T-cell (primary cell): ENCODE measurements at places on chromosomes 1 and 21. TPM values are rescaled to one million over a fixed set of nuclear protein-coding genes. Genes with fewer than 3 reads are reported as not detected.
A peak's percentile ranks its signal among the peaks of the same experiment; 100 is the strongest.

GRCh38 chr1:215405211-215405610 is 161.9 kb upstream of the KCTD3 start:
- H3K27ac ChIP-seq = no peak overlapping the region
- no peak for DNase-seq
- H3K4me3 ChIP-seq = no peak overlapping the region
- no peaks in the 10 kb centered on the region for H3K27me3 ChIP-seq
- H3K36me3 ChIP-seq = no peaks in the 10 kb centered on the region

GRCh38 chr21:45187646-45188045 is 100.0 kb downstream of the POFUT2 start:
- H3K27ac ChIP-seq = no peak overlapping the region
- peaks cover 61% of the 10 kb centered on the region for H3K36me3 ChIP-seq
- H3K4me3 ChIP-seq = no peak overlapping the region
- no peak for DNase-seq

DNA sequence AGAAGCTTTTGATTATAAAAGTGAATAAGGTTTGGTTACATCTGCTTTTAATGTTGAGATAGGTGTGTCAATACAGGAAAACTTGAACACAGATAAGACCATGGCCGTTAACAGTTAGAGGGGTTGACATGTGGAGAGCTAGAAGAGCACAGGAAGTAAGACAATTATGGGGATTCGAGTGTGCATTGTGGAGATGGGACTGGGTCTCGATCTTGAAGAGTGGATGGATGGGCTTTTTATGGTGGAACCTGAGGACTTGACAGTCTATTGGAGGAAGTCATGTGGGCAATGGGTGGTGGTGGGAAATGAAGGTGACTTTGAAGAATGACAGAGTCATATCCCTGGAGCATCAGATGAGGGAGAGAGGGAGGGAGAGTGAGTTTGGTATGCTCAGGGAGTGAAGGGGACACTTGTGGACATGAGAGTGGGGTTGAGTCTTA is 12.1 kb downstream of the DYRK1A start:
- H3K27me3 ChIP-seq = no peaks in the 10 kb centered on the region
- no peak for DNase-seq
- peaks cover 52% of the 10 kb centered on the region for H3K4me1 ChIP-seq
- no peak overlapping the region for H3K27ac ChIP-seq
- no peak overlapping the region for H3K4me3 ChIP-seq

DNA sequence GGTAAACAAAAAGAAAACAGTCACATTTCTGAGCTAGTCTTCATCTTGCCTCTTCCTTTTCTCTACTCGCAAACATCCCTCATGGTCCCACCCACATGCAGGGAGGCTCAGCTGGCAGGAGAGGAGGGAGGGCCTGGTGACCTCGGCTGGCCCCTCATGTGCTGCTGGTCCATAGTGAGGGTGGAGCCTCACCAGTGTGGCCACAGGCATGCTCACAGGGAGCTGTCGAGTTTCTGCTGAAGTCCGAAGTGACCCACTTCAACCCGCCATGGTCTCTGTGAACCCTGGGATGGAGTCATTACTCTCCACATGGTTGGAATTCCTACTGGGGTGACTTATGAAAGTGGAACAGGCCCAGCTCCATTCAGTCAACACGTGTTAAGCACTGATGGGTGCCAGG is 253.4 kb downstream of the RHOU start:
- peaks cover 13% of the 10 kb centered on the region for H3K4me1 ChIP-seq
- H3K4me3 ChIP-seq = no peak overlapping the region
- no peak overlapping the region for H3K27ac ChIP-seq
- H3K36me3 ChIP-seq = no peaks in the 10 kb centered on the region
- DNase-seq = no peak

DNA sequence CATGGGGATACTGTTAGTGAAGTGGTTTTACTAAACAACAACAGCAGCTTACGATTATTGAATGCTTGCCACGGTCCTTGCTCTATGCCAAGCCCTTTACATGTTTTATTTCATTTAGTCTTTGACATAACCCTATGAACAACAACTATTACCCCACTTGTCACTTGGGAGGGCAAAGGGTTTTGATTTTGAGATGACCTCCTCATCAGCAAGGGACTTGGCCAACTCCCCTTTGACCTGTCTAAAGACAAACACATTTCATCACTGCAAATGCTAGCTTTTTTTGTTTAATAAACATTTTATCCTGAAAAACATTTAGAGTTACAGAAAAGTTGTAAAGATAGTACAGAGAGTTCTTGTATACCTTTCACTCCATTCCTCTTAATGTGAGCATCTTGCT is 152.5 kb upstream of the WNT4 start:
- H3K27ac ChIP-seq = no peak overlapping the region
- no peak for DNase-seq
- no peaks in the 10 kb centered on the region for H3K4me1 ChIP-seq
- H3K36me3 ChIP-seq = no peaks in the 10 kb centered on the region
- peaks cover 48% of the 10 kb centered on the region for H3K27me3 ChIP-seq

- no peaks in the 10 kb centered on the region for H3K36me3 ChIP-seq
- H3K27ac ChIP-seq = no peak overlapping the region
- DNase-seq = no peak
- no peak overlapping the region for H3K4me3 ChIP-seq
- no peaks in the 10 kb centered on the region for H3K27me3 ChIP-seq
Observed at GRCh38 chr1:31020007-31020790, 45.3 kb downstream of the PUM1 start.

GRCh38 chr1:21292984-21293536 is 2.8 kb upstream of the ECE1 start:
- no peaks in the 10 kb centered on the region for H3K27me3 ChIP-seq
- peak overlapping the region; percentile 76 for H3K4me3 ChIP-seq
- H3K27ac ChIP-seq = peak overlapping the region; percentile 100
- DNase-seq = no peak

DNA sequence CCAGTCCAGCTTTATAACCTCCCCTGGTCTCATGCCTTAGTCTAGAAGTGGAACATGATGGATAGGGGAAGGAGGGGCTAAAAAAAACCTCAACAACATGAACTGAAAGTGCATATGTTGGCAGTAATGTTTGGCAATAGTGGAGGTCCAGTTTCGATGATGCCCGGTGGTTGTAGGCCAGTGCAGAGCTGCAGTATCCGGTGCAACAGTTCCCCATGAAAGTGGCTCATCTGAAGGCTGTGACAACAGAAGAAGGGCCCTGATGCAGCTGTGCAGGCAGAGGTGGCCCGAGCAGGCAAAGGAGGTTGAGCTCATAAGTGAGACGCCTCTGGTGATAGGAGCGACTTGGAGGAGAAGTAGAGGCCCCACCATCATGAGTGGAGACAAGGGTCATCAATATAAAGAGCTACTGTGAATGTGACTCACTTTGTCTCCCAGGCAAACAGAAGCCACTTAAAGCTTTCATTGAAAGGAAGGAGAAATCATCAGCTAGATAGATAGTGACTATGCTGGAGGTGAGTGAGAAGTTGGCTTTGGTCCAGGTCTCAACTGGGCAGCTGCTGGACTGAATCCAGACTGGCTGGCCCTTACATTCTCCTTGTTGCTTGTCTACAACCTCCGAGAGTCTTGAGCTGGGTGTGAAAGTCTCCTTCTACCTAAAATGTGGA is 10.2 kb upstream of the CREG1 start:
- H3K27me3 ChIP-seq = no peaks in the 10 kb centered on the region
- DNase-seq = no peak
- H3K4me1 ChIP-seq = no peaks in the 10 kb centered on the region
- no peak overlapping the region for H3K27ac ChIP-seq
- no peak overlapping the region for H3K4me3 ChIP-seq

Gene AMY1B
- total RNA-seq = not detected

Gene CLDN19
- total RNA-seq = not detected

Gene DYNLT4
- 3.8 TPM for total RNA-seq

Gene SLAMF8
- total RNA-seq = 0.53 TPM

Gene BMP8A
- total RNA-seq = not detected

Gene LCA5L
- not detected for total RNA-seq
